ENCODE measurements at places on chromosomes 12 and 14.

- DNase-seq = peak; percentile 33
Measured at GRCh38 chr14:40417777-40418401, 985.7 kb upstream of the FBXO33 start.

DNA sequence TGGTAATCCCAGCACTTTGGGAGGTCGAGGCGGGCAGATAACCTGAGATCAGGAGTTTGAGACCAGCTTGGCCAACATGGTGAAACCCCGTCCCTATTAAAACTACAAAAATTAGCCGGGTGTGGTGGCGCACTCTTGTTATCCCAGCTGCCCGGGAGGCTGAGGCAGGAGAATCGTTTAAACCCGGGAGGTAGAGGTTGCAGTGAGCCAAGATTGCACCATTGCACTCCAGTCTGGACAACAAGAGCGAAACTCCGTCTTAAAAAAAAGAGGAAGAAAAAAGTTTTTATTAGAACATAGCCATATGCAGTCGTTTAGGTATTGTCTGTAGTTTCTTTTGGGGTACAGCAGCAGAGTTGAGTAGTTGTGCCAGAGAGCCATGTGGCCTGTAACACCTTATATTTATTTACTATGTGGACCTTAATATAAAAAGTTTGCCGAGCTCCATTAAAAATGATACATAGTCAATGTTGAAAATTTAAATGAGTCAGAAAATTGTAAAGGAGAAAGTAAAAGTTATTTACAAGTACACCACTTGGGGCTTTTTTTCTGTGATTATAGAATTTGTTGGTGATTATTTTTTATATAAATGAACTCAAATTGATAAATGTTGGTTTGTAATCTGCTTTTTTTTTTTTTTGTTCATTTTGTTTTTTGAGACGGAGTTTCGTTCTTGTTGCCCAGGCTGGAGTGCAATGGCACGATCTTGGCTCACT is 2.2 kb downstream of the ADIPOR2 start:
- DNase-seq = no peak

DNA sequence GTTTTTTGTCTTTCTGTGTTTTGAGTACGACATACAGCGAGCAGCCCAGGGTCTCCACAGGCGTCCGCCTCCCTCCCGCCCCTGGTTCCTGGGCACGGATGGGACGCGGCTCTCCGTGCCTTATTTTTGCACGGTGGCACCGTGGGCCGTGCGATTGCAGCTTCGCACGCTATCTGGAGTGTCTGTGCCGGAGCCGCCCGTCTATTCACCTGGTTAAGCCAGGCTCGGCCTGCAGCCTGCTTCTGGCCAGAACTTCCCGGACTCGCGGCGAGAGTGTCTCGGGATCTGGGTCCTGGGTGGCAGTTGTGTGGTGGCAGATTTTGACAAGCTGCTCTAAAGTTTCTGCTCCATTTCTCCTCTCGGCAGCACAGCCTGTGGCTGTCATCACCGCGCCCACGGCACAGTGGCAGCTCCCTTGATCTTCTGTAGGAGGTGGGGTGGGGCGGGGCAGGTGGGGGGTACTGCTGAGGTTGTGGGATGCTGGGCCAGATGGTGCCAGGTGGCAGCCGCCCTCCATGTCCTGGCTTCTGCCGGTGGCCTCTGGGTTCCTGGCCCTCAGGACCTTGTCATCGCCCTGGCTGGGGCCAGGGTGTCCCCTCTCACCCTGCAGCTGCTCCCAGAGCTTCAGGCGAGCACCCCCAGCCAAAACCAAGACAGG is 2.9 kb downstream of the MMP17 start:
- DNase-seq = no peak

DNA sequence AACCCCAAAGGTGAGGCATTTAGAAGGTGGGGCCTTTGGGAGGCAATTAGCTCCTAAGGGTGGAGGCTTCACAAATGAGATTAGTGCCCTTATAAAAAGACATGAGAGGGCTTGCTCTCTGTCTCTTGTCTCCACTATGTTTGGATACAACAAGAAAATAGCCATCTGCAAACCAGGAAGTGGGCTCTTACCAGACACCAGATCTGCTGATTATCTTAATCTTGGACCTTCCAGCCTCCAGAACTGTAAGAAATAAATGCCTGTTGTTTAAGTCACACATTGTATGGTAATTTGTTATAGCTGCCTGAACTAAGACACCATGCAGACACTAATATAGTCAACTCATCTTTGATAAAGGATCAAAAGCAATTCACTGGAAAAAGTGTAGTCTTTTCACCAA is 34.4 kb downstream of the TMEM116 start:
- DNase-seq = no peak

DNA sequence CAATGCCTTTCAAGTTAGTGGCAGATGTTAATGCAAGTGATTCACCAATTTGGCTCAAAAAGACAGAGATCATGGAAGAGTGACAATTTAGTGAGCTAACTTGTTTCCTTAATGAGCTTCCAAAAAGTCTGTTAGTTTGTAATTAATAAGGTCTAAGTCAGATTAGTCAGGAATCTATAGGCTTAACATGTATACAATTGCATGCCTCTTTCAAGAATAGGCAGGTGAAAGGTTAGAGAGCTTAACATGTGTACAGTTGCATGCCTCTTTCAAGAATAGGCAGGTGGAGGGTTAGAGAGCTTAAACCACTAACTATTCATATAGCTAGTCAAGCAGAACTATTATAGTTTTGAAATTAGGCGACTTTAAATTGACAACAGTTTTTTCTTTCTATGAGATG is 663.8 kb downstream of the C12orf50 start:
- DNase-seq = no peak

- DNase-seq = no peak
Measured at GRCh38 chr12:51238037-51238509, 553 bp upstream of the DAZAP2 start.

DNA sequence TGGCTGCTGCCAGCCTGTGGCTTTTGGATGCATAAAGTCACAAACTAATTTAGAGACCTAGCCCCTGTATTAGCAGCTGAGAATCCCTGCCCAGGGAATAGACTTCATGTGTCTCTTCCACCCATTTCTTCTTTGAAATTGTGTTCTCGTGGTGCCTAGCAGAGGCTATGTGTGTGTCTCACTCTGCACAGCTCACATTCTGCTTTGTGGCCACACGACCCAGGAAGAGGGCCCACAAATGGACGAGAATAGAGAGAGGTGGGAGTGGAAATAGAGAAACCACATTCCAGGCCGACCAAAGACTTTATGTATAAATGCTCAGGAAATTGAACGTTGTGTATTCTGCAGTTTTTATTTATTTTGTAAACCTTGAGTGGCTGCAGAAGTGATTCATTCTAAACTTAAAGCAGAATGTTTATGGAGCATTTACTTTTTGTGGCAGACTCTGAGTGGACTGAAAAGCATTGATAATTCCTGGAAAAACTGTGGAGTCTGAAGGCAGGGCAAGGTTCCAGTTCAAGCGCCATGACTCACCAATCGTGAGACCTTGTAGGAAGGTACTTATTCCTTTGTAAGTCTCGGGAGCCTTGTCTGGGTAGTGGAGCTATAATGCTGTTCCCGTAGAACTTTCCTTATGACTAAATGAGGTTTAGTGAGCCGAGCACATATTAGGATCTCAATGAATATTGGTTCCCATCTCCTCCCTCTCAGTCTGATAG is 9.1 kb downstream of the B4GALNT3 start:
- no peak for DNase-seq

GRCh38 chr12:115866909-115867525 is 410.5 kb downstream of the MED13L start:
- no peak for DNase-seq

DNA sequence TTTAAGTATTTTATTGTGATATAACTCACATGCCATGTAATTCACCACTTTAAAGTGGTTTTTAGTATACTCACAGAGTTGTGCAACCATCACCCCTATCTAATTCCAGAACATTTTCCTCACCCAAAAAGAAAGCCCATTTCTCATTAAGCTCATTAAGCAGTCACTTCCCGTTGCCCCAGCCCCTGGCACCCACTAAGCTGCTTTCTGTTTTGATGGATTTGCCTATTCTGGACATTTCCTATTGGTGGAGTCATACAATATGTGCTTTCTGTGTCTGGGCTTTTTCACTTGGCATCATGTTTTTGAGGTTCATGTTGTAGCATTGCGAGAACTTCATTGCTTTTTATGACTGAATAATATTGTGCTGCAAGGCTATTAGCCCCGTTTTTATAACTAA is 66.0 kb downstream of the ARL6IP4 start:
- no peak for DNase-seq

GRCh38 chr14:68767248-68767645 is 25.6 kb downstream of the ZFP36L1 start:
- no peak for DNase-seq

DNA sequence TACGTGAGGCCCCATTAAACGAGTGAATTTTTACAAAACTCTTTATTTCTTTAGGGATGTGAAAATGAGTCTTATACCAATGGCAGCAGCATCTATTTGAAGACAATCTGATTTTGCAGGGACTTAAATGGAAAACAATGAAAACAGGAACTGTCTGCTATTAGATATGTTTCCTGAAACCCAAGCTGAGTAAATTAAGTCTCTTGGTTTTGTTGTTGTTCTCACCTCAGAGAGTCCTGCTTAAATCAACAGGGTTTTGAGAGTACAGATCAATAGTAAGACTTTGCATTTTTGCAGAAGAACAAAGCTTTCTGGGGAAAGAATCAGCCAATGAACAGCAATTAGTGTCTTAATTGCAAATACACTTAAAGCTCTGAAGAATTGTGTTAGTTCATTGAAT is 39.1 kb upstream of the LGR5 start:
- DNase-seq = no peak

DNA sequence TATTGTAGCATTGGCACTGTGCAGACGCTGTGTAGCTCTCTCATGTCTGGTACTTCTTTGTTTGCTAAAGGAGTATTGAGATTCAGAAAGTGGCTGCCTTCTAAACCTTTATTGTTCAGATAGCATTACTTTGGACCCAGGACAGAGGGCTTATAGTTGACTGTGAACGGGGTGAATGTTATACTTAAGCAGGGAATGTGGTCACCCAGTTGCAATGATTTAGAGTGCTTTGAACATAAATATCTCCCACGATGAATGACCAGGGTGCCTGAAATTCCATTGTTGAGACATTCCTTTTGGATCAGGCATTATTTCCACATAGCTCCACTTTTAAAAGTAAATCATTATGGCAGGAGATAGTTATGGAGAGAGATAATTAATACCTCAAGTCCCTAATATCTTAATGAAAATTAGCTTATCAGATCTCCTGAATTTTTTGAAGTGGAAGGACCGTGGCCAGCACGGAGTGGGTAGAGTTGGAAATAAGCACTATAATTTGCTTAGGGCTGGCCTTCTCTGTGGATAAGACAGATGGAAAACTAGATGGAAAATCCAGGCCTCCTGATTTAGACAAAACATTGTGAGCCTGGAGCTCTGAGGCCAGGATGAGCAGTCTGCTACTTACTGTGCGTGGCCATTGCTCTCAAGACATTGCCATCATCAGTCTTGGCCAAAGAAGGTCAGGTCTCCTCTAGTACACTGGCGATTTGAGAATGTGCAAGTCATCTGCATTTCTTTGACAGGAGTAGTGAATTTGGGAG is 114.5 kb downstream of the ETV6 start:
- no peak for DNase-seq

GRCh38 chr12:91974541-91975085 is 171.0 kb downstream of the BTG1 start:
- no peak for DNase-seq

DNA sequence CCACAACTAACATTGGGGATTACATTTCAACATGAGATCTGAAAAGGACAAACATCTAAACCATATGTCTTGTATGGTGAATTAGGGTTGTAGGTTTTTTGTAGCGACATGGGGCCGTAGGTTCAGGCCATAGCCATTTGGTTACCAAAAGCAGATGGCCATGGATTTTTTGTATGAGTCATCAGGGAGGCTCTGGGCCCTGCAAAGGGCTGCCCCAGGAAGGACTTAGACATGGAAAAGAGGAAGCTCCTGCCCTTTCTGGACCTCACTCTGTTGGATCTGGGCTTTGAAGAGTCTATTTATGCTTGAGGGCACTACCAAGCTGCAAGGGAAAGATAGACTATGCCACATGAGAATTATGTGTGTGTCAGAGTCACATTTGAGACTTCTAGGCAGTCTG is 89.3 kb upstream of the DHRS4 start:
- DNase-seq = no peak

DNA sequence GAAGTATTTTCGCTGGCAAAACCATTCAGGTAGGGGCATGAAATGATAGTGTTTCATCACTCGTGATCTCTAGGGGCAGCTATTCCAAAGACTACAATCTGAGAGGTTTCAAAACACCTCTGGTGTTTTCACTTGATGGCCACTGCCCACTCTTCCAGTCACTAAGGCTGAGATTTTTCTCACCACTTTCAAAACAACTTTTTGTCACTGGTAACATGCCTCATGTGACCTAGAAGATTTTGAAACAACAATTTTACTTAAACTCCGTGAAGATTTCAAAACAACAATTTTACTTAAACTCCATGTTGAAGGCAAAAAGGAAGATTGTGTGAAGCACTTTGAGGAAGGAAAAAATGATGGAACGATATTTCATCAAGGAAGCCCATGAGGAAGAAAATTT is 1.2 kb upstream of the IRAK3 start:
- no peak for DNase-seq

DNA sequence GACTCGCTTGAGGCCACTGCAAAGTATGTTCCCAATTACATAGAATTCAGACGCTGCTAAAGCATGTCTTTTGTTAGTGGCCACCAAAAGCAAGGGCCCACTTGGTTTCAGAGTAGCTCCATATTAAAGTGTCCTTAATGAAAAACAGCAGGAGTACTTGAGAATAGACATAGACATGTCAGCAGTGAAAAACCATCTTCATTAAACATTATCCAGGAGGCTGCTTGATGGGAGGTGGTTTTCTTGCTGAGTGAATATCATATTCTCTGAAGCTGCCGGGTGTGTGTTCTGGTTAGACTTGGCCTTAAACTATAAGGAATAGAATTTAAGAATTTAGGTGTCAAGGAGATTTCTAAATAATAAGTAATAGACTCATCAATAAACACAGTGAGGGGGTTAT is 79.5 kb upstream of the CCDC198 start:
- no peak for DNase-seq

- no peak for DNase-seq
Measured at GRCh38 chr12:124539084-124540041, 28.0 kb downstream of the NCOR2 start.

DNA sequence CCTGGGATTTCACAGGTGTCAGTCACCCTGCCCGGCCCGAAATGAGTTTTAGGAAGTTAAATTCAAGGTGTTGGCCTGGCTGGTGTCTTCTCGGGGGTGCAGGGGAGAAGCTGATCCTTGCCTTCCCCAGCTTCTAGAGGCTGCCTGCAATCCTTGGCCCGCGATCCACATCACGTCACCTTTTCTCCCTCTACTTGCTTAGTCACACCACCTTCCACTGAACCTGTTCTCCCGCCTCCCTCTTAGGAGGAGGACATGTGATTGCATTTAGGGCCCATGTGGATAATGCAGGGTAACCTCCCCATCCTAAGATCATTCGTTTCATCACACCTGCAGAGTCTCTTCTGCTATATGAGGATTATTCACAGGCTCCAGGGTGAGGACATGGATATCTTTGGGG is 25.4 kb upstream of the ATXN2 start:
- no peak for DNase-seq

DNA sequence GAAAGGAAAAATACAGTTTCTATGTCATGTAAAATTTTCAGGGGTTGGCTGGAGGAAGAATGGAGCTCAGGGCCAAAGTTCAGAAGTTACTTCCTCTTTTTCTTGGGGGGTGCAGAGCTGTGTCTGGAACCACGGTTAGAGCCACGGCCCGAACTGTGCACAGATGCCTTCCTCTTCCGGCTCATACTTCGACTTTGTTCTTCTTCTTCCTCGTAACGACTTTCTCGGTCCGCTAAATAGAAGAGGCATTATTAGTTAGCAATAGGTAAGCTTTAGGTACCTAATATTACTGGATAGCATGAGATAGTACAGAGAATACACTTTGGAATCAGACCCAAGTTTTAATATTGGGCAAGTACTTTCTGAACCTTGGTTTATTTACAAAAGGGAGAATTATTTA is 31.2 kb downstream of the SUPT16H start:
- DNase-seq = no peak
